Stimulated activated CD8-positive, alpha-beta memory T cell treated with anti-CD3 and anti-CD28 coated beads, Interleukin-15, amount 100 ng/mL, for 4 hours (primary cell): ENCODE measurements at places on chromosomes 12 and 14.

DNA sequence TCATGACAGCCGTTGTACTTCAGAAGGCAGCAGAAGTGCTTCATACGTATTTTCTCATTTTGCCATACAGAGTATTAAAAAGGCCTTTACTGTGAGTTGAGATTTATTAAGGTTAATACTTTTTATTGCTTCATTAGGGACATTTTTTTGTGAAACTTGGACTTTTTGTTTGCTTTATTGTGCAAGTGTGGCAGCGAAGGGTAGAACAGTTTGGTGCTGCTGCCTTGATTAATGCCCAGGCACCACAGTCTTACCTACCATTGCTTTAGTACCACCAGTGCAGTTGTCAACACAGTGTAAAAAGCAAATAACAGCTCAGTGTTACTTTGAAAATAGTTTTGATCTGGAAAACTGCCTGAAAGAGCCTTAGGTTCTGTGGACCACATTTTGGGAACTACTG, 147.4 kb downstream of the PCNX1 start:
- no peak for DNase-seq

DNA sequence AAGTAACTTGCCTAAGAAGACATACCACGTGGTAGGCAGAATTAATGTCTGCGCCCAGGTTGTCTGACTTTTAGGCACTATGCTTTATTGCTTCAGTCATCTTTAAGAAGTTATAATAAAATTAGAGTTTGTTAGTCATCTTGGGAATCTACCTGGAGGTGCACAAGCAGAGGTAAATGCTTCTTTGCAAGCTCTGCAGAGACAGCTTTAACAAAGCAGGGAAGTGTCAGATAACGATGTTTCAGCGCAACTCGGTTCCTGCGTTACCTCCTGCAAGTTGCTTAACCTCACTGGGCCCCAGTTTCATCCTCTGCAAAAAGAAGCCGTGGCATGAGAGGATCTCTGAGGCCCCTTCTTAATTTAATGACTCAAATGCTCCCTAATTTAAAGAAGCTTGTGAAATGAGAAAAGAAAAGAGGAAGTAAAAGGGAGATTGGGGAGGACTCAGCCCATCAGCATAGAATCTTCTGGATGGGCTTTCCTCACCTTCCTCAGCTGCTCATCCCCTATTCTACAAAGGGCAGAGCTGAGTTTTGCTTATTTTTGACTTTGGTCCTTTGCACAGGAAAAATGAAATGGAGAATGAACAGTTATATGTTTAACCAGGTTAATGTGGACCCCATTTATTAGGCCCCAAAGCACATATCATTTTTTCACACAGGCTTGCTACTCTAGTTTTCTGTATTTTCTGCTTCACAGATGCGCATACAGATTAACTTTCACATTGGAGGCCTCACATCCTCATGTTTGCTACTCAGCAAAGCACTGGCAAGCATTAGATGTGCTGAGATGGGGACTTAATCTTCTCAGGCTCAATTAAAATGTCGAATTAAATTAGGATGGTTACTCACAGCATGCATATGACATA, 5.1 kb downstream of the ARHGDIB start:
- no peak for DNase-seq

- no peak for DNase-seq
Measured at GRCh38 chr14:55572578-55572977, 7.4 kb upstream of the KTN1 start.

DNA sequence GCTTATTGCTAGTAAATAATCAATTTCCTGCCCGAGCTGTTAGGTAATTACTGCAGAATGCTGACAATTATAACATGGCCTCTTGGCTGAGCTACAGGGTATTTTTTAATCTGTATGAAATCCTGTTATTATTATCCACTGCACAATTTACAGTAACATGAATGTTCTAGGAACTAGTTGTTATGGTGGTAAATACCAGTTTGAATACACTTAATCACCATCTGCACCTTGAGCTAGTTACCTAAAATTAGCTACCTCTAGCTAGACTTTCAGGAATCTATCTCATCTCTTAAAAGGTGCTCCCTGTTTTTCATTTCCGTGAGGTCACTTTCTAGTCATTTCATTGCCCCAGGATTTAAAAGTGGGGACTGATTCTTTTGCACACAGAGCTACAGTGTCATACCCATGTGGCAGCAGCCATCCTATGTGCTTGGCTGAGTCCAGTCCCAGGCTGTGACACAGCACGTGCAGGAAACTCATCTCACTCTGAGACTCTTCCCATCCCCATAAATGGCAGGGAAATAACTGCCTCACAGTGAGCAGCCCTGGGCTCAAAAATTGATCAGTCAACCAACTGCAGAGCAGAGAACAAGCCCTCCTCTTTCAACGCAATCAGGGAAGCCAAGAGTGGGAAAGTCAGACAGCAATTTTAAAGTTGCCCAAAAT, 37.6 kb downstream of the DCP1B start:
- no peak for DNase-seq

DNA sequence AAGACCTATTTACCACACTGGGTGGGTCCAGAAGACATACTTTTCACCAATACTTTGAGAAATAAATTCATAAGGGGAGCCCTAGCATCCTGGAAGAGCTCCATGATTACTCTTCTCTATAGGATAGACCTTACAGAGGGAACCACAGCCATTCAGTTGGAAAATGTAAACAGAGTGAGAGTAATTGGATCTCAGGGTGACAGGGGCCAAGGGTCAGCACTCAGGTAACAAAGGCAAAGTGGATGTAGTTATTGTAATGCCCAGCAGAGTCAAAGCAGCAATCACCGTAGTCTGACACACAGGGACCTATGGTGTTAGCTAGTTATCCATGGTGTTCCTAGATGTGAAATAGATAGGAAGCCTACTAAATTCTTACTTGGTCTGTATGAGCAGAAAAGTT, 10.8 kb upstream of the GTF2A1 start:
- no peak for DNase-seq

- no peak for DNase-seq
Measured at GRCh38 chr12:111624540-111624939, 25.4 kb upstream of the ATXN2 start.

DNA sequence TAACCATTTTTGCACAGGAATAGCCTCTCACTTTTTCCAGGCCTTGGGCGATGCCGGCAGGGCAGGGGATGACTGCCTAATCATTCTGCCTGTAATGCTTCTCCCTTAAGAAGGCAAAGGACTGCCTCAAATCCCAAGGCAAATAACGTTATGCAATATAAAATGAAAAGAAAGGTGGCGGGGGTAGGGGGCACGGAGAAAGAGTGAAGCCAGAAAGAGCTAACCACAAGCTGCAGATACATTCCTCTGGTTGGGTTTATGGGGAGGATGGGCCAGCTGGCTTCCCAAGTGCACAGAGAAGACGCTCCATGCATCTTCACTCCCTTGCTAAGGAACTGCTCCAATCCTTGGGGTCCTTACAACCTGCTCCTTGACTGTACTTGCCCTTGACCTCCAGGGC, 229.5 kb downstream of the FOXN3 start:
- no peak for DNase-seq

GRCh38 chr12:66137937-66138336, 7.4 kb upstream of the LLPH start:
- no peak for DNase-seq

GRCh38 chr14:32698831-32699230, 239.8 kb upstream of the NPAS3 start:
- no peak for DNase-seq

- no peak for DNase-seq
Measured at GRCh38 chr14:65550779-65551643, 138.5 kb downstream of the FUT8 start.

GRCh38 chr14:35079742-35080141, 33.7 kb downstream of the FAM177A1 start:
- no peak for DNase-seq

DNA sequence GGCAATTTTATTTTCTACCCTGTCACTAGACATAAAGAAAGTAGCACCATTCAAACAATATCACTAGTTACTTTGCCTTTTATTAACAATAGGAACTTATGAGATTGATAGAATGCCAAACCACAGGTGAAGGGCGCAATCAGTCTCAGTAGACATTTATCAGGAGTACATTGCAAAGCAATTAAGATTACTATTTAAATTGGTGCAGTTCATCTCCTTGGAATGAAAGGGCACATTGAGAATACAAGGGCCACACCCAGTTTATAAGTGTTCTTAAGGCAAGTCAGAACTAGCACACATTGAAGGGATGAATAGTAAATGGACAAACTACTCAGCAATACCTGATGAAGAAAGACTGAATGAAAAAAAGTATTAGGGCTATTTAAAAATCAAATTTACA, 601.4 kb downstream of the C12orf50 start:
- no peak for DNase-seq

GRCh38 chr12:68482660-68483059, 128.0 kb upstream of the RAP1B start:
- DNase-seq, result no peak

GRCh38 chr12:110998165-110998564, 77.8 kb upstream of the MYL2 start:
- no peak for DNase-seq

DNA sequence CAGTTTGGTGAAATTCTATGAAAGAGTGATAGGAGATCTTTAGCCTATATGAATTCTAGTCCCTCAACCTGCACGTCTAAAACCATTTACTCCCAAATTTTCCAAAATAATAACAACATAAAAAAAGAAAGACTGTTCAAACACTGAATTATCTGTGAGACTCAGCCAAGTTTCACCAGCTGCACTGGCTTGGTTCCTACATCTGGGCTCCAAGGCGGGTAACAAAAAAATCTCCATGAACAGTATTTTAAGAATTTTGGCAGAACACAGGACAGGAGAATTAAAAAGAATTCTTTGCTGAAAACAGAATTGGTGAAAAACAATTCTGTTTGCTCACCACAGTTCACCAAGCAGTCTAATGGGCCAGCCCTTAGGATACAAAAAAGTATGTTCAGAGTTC, 536.8 kb upstream of the ATP2B1 start:
- no peak for DNase-seq

- DNase-seq, result no peak
Measured at GRCh38 chr12:75479963-75480461, 543 bp upstream of the GLIPR1 start.

GRCh38 chr12:104779134-104779533, 179.0 kb downstream of the SLC41A2 start:
- DNase-seq, result no peak

GRCh38 chr14:68016255-68016914, 196.8 kb downstream of the RAD51B start:
- no peak for DNase-seq

DNA sequence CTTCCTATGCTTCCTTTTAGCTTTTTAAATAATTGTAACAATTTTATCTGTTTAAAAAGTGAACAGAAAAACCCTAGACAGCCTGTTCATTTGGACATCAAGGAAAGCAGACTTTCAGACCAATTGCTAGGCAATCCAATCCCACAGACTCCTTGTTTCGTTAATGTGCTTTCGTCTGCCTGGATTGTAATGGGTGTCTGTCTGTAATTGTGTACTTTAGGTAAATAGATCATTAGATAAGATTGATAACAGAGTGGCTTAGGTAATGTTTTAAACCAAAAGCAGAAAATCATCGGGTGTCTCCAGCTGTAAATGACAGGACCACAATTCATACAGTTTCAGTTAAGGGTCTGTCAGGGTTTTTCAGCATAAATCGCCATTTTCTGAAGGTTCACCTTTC, 19.6 kb downstream of the CCDC60 start:
- no peak for DNase-seq

- no peak for DNase-seq
Measured at GRCh38 chr12:13454991-13455777, 258.7 kb downstream of the EMP1 start.

DNA sequence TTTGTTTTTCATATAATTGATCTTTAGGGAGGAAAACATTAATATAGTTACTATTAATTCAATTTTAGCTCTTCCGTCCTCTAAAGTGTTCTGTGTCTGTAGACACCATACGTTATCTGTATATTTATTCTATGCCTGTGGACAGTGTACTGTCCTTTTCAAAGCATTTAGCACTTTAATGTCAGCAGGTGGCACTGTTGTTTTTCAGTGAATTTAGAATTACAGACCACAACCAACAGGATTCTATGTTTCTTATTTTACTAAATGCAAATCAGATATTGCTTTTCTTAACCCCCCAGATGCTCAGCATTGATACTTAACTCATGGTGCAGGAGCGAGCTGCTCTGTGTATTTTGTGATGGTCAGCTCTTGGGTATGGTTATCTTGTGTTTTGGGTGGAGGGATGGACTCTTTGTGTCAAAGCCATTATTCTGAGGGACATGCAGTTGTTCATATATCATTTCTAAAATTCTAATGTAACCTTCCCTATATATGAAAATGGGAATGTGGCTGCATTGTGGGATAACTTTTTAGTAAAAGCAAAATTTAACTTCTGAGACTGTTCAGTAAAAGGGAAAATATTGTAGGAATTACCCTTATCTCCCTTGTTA, 65.2 kb downstream of the PAPOLA start:
- DNase-seq, result no peak

GRCh38 chr12:62731055-62731820, 203.7 kb downstream of the PPM1H start:
- DNase-seq, result no peak

DNA sequence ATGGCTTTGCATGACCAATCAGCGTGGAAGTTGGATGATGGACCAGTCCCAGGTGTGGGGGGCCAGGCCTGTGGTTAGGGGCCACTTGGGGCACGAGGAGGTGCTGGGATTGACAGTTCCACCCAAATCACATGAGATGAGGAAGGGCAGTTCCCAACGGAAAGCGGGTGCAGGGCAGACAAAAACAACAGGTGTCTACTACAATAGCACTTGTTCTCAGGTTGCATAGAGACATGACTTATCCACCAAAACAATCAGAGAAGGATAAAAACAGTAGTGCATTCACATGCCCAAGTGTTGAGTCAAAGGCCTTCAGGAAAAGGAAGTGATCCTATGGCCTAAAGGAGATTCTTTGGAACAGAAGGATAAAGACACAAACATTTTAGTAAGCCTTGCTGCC, 14.6 kb upstream of the EIF2B2 start:
- DNase-seq, result no peak

DNA sequence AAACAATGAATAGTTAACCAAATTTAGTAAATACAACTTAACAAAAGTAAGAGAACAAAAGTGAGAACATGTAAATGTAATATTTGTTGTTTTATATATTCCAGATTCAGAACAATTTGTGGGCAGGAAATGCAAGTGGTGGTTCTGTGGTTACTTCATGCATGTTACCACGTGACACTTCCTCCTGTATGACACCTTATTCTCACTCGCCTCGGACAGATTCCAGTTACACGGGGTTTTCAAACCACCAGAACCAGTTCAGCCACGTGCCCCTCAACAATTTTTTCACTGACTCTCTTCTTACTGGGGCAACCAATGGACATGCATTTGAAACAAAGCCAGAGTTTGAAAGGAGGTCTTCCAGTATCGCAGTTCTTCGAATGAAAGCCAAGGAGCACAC, 21.0 kb downstream of the ALX1 start:
- no peak for DNase-seq

GRCh38 chr12:112665958-112666357, 125.6 kb upstream of the RPH3A start:
- no peak for DNase-seq

DNA sequence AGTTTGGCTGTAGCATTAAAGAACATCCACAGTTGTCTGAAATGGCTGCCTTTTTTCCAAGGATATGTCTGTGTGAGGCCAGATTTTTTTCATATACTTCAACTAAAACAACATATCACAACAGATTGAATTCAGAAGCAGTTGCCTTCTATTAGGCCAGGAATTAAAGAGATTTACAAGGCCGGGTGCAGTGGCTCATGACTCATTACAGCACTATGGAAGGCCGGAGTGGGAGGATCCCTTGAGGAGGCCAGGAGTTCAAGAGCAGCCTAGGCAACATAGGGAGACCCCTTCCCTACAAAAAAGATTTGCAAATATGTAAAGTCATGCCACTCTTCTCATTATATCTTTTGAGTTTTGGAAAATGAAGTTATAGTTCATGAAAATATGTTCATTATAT, 108.6 kb downstream of the KTN1 start:
- DNase-seq, result no peak

GRCh38 chr12:121611306-121611705, 15.0 kb upstream of the ORAI1 start:
- DNase-seq, result no peak
